ENCODE measurements at places on chromosomes 5 and 9. TPM values are rescaled to one million over a fixed set of nuclear protein-coding genes. Genes with fewer than 3 reads are reported as not detected.

Gene OTULINL
- 0.34 TPM for total RNA-seq

Gene IL9
- total RNA-seq: not detected

Gene IL17B
- not detected for total RNA-seq

Gene ZFP37
- 0.64 TPM for total RNA-seq

Gene CCL27
- not detected for total RNA-seq

Gene DIRAS2
- total RNA-seq: 0.18 TPM

Gene DNM1
- 7.9 TPM for total RNA-seq

Gene F2RL1
- total RNA-seq: 81.4 TPM

Gene MAMDC2
- total RNA-seq: 16.0 TPM

Gene PDZD2
- 8.4 TPM for total RNA-seq

Gene ADAMTS19
- under 0.01 TPM for total RNA-seq

Gene CCNI2
- total RNA-seq: not detected

Gene PTCH1
- 4.7 TPM for total RNA-seq

DNA sequence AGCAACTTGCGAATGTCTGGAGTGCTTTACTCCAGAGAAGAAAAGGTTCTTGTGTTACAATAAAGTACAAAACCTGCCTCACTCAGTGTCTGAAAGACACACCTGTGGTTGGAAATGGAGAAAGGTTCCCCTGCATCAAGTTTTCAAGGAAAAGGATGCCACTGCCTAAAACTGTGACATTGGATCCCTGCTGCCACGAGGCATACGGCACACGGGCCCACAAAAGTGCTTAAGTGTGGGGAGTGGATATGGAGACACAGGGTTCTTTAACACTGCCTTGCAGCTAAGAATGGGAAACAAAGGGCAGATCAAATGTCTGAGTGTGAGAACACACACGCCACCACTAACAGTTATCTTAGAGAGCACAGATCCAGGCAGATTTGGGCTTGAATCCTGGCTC is 75.0 kb downstream of the NIPSNAP3B start:
- DNase-seq: no peak

DNA sequence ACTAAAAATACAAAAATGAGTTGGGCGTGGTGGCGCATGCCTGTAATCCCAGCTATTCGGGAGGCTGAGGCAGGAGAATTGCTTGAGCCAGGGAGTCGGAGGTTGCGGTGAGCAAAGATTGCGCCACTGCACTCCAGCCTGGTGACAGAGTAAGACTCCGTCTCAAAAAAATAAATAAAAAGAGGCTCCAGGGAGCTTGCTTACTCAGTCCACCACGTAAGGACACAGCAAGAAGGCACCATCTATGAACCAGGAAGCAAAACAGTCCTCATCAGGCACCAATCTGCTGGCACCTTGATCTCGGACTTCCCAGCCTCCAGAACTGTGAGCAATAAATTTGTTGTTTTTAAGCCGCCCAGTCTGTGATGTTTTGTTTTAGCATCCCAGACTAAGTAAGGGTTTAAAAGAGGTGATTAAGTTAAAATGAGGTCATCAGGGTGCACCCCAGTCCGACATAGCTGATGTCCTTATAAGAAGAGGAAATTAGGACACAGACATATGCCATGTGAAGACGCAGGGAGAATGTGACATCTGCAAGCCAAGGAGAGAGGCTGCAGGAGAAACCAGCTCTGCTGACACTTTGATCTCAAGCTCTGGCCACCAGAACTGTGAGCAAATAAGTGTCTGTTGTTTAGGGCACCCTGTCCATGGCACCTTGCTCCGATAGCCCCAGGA is 45.9 kb downstream of the C9orf50 start:
- no peak for DNase-seq

- DNase-seq: no peak
Measured at GRCh38 chr5:20972419-20972925, 984.5 kb upstream of the CDH18 start.

GRCh38 chr5:111280282-111280951 is 56.2 kb downstream of the CAMK4 start:
- DNase-seq: no peak

DNA sequence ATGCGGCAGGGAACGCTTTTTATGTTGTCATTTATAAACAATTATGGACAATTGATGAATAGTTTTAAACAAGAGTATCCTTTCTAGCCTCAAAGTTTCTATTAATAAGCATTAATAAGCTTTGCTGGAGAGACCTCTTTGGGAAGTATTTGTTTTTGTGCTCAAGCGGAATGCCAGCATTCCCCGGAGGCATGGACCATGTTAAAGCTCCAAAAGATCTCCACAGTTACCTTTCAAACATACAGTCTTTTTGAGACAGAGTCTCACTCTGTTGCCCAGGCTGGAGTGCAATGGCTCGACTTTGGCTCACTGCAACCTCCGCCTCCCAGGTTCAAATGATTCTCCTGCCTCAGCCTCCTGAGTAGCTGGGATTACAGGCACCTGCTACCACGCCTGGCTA is 9.6 kb downstream of the MSANTD3 start:
- no peak for DNase-seq

DNA sequence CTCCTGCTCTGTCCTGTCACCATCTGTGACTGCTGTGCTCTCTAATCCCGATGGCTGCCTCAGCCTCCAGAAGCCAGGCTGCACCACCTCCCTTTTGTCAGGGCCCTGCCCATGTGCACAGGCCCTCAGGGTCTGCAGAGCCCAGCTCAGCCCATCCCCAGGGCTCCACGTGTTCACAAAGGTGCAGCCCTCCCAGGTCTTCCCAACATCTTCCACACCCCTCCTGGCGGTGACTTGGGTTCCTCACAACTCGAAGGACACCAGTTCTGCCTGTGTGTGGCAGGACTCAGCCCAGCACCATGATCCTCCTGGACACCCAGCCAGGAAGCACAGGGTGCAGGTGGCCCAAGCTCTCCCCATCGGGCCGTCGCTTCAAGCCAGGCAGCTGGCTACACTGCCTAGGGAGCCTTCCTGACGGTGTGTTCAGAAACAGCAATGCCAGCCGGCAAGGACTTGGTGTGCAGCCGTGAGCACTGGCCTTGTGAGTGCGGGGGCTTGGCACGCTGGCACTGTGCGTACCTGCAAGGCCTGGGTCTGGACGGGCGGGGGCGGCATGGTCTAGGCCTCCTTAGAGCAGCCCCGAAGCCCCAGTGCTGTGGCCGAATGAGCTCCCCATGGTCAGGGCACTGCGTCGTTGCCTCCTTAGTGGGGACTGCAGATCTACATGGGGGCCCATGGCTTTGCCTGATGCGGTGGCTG is 96.1 kb downstream of the MRPL36 start:
- DNase-seq: no peak

DNA sequence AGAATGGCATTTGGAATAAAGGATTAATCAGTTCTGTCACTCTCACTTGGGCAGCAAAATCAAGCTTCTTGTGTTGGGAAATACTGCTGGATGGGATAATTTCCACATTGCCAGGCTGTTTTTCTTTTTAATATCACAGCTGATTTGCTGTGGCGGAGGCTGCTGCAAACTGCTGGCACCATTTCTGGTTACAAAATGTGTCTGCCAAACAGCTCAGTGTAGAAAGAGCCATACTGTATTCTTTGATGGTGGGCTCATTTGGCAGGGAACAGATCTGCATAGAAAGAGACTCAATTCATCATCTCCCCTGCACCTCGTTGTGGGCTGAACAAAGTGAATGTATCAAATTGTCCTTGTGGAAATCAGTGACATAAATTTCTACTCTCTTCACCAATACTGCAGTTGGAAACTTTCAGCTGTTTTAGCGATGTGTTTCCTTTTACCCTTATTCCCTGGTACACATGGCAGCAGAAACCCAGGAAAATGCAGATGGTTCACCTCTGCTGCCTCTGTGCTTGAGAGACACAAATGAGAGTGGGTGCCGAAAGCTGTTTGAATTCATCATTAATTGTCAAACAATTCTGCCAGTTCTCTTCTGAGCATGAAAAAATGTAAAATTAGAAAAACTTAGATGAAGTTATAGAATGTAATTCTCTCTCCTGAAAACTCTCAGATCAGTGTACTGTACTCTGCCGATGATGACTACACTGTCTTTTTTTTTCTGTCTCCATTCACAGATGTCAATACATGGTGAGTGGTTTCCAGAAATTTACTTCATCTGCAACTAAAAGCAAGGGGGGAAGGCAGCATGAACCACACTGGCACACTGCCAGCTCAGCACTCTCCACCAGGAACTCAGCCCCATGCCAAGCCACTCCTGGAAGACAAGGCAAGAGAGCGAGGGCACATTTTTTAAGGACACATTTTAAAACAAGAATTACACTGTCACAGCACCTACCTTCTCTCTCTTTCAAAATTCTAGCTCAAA is 75.0 kb downstream of the HMHB1 start:
- DNase-seq: no peak

- DNase-seq: no peak
Measured at GRCh38 chr9:96450613-96451528, 902 bp downstream of the HABP4 start.

DNA sequence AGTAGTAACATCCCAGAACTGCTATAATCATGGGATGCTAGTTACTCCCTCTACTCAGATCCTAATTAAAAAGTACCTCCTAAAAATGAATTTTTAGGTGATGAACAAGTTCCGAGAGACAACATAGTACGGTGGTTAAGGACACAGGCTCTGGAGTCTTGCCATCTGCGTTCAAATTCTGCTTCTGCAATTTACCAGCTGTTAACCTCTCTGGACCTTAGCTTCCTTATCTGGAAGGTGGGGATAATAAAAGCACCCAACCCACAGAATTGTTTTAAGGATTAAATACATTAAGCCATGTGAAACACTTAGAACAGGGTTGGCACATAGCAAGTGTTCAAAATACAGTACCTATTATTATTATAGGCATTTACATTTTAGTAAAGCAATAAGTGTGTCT is 77.5 kb upstream of the XPA start:
- DNase-seq: no peak

GRCh38 chr5:155783246-155783645 is 543.7 kb upstream of the SGCD start:
- DNase-seq: no peak

- no peak for DNase-seq
Measured at GRCh38 chr5:150465927-150466326, 16.4 kb upstream of the RPS14 start.

DNA sequence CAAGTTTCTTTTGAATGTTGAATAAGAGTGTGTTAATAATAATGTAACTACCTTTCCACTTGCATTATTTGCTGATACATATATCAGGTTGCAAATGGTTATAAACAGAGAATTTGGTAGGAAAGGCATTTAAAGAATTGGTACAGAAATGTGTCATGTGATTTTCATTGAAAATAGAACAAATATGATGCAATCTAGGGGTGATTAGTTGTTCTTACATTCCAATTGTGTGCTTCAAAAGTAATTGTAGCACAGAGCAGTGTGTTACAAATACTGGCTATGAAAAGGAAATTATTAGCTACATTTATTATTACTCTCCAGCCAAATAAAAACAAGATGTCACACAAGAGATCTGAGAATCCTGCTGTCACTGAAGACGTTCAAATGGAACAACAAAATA is 61.8 kb upstream of the PRDM9 start:
- DNase-seq: no peak

DNA sequence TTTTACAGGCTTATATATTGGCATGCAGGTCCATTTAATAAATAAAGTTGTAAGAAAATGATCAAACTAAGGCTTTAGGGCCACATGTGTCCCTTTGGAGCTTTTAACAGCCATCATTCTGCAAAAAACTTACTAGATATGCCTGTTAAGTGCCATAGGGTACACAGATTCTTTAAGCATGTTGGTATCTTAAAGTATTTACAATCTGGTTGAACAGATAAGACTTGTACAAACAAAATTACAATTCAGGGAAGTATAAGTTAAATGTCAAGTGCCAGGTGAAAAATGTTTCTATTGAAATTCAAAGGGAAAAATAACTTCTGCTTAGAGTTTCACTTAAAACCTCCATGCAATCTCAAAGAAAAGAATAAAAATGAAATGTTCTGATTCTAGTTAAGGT is 558.4 kb upstream of the ST8SIA4 start:
- no peak for DNase-seq

DNA sequence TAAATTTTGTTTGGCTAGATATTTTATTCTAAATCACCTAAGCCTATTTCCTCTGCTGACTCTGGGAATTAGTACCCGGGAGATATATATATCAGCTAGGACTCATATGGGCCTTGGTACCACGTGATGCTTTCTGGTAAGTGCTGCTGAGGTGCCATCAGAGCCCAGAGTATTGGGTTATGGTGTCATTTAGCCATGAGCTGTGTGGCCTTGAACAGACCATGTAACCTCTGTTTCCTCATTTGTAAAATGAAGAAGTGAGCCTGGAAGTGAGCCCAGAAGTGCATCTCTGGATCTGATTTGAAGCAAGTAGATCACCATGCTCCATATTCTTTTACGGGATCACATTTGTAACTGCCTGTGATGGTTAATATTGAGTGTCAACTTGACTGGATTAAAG is 126.1 kb downstream of the GPBP1 start:
- DNase-seq: no peak

DNA sequence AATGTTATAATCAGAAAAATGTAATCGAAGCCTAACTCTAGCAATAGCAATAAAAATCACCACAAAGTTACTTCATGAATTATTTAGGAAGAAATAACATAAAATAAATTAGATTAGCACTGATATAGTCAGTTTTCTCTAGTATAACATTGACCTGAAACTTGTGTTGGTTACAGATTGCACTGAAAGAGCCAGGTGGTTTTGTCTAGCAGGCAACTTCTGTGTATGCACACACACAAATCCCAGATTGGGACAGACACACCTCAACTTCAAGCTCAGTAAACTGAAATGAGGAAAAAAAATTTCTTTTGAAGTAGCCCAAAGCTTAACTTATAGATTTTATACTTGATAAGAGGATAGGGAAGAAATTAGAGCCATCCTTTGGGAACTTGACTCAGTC is 129.3 kb downstream of the EFNA5 start:
- DNase-seq: no peak

DNA sequence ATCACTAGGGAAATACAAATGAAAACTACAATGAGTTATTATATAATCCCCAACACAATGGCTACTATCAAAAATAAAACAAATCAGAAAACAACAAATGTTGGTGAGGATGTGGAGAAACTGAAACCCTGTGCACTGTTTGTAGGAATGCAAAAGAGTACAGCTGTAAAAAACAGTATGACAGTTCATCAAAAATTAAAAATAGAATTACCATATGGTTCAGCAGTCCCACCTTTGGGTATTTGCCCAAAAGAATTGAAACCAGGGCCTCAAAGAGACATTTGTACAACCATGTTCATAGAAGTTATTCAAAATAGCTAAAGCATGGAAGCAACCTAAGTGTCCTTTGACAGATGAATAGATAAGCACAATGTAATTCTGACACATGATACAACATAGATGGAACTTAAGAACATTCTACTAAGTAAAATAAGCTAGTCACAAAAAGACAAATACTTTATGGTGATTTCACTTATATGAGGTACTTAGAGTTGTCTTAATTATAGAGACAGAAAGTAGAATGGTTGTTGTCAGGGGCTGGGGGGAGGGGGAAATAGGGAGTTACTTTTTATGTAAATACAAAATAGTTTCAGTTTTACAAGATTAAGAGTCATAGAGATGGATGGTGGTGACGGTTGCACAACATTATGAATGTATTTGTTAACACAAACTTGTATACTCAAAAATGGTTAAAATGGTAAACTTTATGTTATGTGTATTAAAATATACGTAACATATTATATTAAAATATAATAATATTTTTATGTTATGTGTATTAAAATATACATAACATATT is 102.8 kb downstream of the KCTD16 start:
- DNase-seq: no peak

- no peak for DNase-seq
Measured at GRCh38 chr5:131496400-131496713, 138.7 kb downstream of the RAPGEF6 start.

GRCh38 chr9:129761293-129761900 is 8.6 kb upstream of the PTGES start:
- no peak for DNase-seq
